ENCODE measurements at places on chromosomes 7 and 10.

DNA sequence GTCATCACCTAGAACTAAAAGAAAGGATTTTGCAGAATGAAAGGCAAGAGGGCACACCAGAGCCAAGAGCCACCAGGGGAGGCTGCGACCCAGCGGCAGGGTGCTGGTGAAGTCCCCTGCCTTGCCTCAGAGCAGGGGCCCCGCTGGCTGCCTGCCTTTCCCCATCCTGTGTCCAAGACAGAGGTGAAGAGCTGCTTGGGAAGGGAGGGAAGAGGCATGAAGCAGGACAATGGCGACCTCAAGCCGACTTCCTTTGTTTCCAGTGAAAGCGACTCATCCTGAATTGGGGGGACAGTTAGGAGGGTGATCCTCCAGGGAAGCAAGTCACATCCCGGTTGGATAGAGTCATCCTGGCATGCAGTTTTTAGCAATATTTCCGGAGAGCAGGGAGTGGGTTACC is 255.5 kb upstream of the YAE1 start:
- no peaks in the 10 kb centered on the region for H3K4me1 ChIP-seq
- DNase-seq = peak; percentile 73
- no peaks in the 10 kb centered on the region for H3K36me3 ChIP-seq
- no peak overlapping the region for H3K27ac ChIP-seq
- no peak overlapping the region for H3K4me3 ChIP-seq
- H3K27me3 ChIP-seq = no peaks in the 10 kb centered on the region

DNA sequence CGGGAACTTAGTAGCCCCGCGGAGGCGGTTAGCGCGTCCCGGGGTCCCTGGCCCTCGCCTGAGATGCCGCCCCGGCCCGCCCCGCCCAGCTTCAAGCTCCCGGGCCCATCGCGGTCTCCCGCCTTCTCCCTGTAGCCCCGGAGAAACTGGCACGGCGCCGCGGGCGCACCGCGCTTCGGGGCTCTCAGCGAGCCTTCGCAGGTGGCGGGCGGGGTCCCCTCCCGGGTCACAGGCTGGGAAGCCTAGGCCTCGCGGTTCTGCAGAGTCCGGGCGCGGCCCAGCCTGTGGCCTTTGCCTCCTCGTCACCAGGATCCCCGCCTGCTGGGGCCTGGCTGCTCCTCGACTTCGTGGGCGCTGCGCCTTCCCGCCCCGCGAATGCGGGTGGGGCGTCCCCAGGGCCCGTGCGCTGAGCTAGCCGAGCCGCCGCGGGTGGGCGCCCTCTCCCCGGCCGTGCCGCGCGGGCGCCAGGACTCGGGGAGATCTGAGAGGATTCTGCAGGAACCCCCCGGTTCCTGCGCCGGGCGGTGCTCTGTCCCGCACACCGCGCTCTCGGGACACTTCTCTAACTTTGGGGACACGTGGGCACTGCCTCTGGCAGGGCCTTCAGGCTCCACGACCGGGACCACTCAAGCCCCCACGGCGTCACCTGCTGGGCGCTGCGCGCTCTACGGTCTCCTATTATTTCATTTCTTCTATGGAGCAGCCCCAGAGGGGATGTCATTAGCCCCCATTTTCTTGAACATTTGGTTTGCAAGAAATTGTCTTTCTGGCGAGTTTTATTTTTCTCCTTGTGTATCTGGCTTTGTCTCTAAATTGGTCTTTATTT is 682 bp upstream of the RGS10 start:
- DNase-seq = no peak
- H3K27ac ChIP-seq = no peak overlapping the region
- H3K36me3 ChIP-seq = no peaks in the 10 kb centered on the region
- H3K27me3 ChIP-seq = peaks cover 74% of the 10 kb centered on the region
- H3K4me3 ChIP-seq = peak overlapping the region; percentile 76

DNA sequence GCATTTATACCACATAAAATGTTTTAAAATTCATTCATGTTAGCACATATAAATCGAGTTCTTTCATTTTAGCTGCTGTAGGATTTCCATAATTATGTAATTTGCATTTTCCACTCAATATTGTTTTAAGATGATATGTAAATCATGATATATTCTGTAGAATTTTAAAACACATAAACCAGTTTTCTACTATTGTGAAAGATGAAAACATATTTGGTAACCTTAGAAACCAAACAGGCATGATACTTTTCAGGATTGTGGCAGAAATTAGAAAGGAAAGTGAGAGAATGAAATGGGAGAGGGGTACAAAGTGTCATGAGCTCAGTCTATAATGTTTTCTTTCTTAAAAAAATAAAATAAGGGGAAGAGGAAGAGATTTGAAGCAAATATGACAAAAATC is 269.3 kb downstream of the PPP1R3A start:
- H3K4me1 ChIP-seq = no peaks in the 10 kb centered on the region
- H3K27ac ChIP-seq = no peak overlapping the region
- no peaks in the 10 kb centered on the region for H3K27me3 ChIP-seq
- DNase-seq = no peak
- H3K36me3 ChIP-seq = no peaks in the 10 kb centered on the region

- H3K4me3 ChIP-seq = no peak overlapping the region
- DNase-seq = no peak
- no peaks in the 10 kb centered on the region for H3K27me3 ChIP-seq
- H3K27ac ChIP-seq = no peak overlapping the region
These were observed 19.2 kb upstream of the PARD3 start for GRCh38 chr10:34834274-34834673.

- no peak for DNase-seq
- H3K4me1 ChIP-seq = no peaks in the 10 kb centered on the region
- H3K27ac ChIP-seq = no peak overlapping the region
- no peak overlapping the region for H3K4me3 ChIP-seq
These were observed 16.7 kb downstream of the SEC31B start for GRCh38 chr10:100502926-100503494.

GRCh38 chr7:152341039-152341913 is 94.5 kb downstream of the KMT2C start:
- peak; percentile 51 for DNase-seq
- no peak overlapping the region for H3K27ac ChIP-seq
- H3K4me3 ChIP-seq = no peak overlapping the region
- no peaks in the 10 kb centered on the region for H3K4me1 ChIP-seq

DNA sequence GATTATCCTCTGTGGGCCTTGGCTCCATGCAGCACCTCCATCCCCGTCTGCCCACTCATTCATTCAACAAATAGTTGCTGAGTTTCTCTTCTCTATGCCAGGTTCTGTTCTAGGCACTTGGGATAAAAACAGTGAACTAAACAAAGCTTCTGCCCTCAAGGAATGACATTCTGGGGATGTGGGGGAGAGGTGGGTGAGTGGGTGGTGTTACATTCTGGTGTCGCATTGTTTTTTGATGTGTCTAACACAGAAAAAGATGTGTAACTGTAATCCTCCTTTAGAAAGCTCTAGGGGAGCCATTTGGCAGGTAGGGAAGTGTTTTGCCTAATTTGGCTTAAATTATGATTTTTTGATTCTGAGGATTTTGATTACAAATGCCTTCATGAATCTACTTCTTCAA is 21.4 kb downstream of the AUTS2 start:
- no peaks in the 10 kb centered on the region for H3K27me3 ChIP-seq
- no peak overlapping the region for H3K27ac ChIP-seq
- no peak overlapping the region for H3K4me3 ChIP-seq
- H3K4me1 ChIP-seq = peaks cover 37% of the 10 kb centered on the region

GRCh38 chr7:48643431-48644013 is 280.8 kb upstream of the CDC14C start:
- no peak overlapping the region for H3K27ac ChIP-seq
- H3K27me3 ChIP-seq = no peaks in the 10 kb centered on the region
- H3K4me3 ChIP-seq = no peak overlapping the region
- H3K36me3 ChIP-seq = no peaks in the 10 kb centered on the region
- DNase-seq = no peak

GRCh38 chr10:79137300-79137756 is 68.6 kb downstream of the ZMIZ1 start:
- DNase-seq = no peak
- no peak overlapping the region for H3K4me3 ChIP-seq
- H3K4me1 ChIP-seq = peaks cover 14% of the 10 kb centered on the region
- peaks cover 29% of the 10 kb centered on the region for H3K36me3 ChIP-seq

- peak overlapping the region; percentile 30 for H3K4me3 ChIP-seq
- no peaks in the 10 kb centered on the region for H3K36me3 ChIP-seq
- no peak overlapping the region for H3K27ac ChIP-seq
These were observed 96.3 kb upstream of the NEBL start for GRCh38 chr10:20993389-20993788.

GRCh38 chr7:81272176-81272575 is 353.3 kb upstream of the SEMA3C start:
- H3K4me3 ChIP-seq = no peak overlapping the region
- no peaks in the 10 kb centered on the region for H3K4me1 ChIP-seq
- H3K27ac ChIP-seq = no peak overlapping the region
- DNase-seq = no peak

DNA sequence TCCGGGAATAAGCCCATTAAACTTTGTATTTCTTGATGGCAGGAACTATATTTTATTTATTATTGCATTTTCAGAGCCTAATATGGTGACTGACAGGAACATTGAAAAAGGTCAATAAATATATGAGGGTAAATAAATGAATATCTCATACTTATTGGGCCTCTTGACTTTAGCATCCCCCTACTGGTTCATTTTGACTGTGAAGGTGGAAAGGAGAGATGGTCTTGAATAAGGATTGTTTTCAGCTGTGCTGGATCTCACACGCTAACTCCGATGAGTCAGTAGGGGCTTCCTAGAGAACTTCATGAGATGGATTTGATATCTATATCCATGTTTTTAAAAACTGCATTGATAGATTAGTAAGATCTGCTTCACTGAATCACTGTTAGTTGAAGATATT is 1026.0 kb downstream of the REEP3 start:
- no peaks in the 10 kb centered on the region for H3K4me1 ChIP-seq
- H3K4me3 ChIP-seq = no peak overlapping the region
- H3K36me3 ChIP-seq = no peaks in the 10 kb centered on the region
- H3K27me3 ChIP-seq = no peaks in the 10 kb centered on the region
- no peak overlapping the region for H3K27ac ChIP-seq

DNA sequence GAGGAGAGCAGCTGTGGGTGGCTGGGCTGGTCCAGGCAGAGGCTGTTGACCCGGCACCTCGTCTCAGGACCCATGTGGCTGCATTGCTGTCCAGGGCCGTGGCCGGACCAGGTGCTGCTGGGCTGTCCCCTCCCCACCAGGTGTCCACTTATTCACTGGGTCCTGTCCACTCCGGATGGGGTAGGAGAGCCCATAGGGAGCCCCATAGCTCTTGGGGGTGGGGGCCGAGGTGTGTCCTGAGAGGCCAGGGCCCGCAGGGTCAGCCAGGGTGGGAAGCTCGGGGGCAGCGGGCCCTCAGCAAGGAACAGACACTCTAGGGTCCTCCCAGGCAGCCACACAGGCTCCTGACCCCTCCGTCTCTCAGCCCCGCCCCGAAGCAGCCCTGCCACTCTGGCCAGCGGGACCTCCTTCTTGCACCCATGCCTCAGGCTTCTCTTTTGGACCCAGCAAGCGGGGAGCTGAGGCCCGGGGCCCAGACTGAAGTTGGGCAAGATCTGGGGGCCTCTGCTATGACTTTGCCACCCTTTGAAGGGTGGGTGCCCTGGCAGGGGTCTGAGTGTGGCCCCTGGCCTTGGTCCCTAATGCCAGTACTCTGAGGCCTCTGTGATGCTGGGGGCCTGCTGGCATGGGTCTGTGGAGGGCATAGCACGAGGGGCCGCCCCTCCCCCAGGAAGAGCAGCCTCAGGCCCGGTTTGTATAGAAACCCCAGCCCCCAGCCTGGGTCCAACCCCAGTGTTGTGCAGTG is 86.4 kb downstream of the NKX6-2 start:
- no peaks in the 10 kb centered on the region for H3K4me1 ChIP-seq
- H3K36me3 ChIP-seq = no peaks in the 10 kb centered on the region
- H3K27ac ChIP-seq = no peak overlapping the region
- DNase-seq = peak; percentile 33

DNA sequence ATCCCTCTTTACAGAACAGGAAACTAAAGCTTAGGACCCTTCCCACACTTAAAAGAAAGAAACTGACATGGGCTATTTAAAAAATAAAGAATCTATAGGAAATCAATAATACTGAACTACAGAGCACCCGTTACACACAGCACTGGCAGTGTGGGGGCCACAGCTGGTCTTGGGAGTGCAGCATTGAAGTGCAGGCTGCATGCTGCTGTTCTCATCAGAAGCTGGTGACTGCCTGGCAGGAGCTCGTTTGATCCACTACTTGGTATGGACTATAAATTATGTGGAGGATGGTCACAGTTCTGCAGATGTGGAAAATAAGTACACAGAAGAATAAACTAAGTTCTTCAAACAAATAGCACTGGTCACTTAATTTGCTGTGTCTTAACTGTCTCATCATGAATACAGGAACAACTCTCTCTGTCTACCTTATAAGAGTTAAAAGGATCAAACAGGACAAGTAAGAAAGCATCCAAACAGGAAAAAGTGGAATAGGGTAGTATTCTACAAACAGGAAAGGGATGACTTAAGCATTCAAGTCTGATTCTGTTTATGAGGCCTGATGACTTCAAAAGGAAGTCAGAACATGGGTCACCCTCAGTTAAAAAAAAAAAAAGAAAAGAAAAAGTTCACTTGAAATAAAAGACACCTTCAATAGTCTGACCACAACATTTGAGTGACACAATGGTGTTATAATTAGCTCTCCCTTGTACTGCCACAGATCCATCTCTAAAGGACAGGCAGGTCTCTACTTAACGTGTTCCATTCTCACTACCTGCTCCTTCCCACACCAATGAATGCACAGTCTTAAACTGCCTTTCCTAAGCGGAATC is 21.0 kb downstream of the DOCK4 start:
- no peak overlapping the region for H3K4me3 ChIP-seq
- H3K36me3 ChIP-seq = no peaks in the 10 kb centered on the region
- H3K27ac ChIP-seq = no peak overlapping the region
- H3K27me3 ChIP-seq = no peaks in the 10 kb centered on the region
- H3K4me1 ChIP-seq = no peaks in the 10 kb centered on the region
- DNase-seq = no peak

GRCh38 chr7:66557214-66558200 is 71.2 kb upstream of the KCTD7 start:
- no peaks in the 10 kb centered on the region for H3K4me1 ChIP-seq
- H3K36me3 ChIP-seq = peaks cover 54% of the 10 kb centered on the region

DNA sequence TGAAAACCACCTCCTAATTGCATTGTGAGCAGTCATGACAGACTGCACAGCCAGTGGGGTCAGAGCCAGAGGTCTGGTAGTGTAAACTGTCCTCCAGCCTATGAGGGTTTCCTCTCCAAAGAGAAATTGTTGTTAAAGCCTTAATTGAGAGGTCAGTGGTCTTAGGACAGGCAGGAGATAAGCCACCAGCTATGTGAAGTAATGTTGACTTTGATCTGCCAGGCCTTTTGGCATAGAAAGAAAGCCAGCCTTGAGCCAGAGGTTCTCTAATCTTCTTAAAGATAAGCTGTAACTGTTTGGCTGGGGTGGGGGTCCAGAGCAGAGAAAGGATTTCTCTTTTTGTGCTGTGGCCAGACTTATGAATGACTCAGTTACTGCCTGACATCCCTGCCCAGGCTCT is 248.4 kb downstream of the WDR11 start:
- H3K4me1 ChIP-seq = peaks cover 27% of the 10 kb centered on the region
- peak overlapping the region; percentile 57 for H3K4me3 ChIP-seq
- no peaks in the 10 kb centered on the region for H3K36me3 ChIP-seq
- no peak for DNase-seq

Measured in endodermal cell (in vitro differentiated cells).